ENCODE measurements at places on chromosomes 16 and 17. TPM values are rescaled to one million over a fixed set of nuclear protein-coding genes. Genes with fewer than 3 reads are reported as not detected.

The TMEM100 gene
- total RNA-seq = 25.0 TPM

The LRRC46 gene
- not detected for total RNA-seq

DNA sequence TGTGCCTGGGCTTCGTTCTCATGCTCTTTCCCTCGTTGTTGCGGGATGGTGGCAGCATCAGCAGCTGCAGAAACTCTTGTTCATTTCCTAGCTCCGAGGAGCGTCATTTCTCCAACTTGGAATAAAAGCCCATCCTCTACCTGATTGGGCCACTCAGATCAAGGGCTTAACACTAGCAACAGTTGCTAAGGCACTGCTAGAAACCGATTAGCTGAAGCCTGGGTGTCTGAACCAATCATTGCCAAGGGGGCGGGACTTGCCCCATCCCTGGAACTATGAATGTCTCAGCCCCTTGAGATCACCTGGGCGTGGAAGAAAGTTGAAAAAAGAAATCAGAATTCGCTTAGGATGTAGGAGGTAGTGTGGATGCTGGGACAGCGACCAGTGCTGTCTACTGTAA lies 145.3 kb downstream of the FOXL1 start:
- no peak for DNase-seq

DNA sequence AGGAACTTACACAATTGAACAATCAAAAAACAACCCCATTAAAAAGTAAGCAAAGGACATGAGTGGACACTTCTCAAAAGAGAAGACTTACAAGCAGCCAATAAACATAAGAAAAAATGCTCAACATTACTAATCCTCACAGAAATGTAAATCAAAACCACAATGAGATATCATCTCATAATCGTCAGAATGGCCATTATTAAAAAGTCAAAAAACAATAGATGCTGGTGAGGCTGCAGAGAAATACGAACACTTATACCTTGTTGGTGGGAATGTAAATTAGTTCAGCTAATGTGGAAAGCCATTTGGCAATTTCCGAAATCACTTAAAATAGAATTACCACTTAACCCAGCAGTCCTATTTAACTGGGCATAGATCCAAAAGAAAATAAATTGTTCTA lies 301.9 kb upstream of the KCNJ16 start:
- DNase-seq = no peak

DNA sequence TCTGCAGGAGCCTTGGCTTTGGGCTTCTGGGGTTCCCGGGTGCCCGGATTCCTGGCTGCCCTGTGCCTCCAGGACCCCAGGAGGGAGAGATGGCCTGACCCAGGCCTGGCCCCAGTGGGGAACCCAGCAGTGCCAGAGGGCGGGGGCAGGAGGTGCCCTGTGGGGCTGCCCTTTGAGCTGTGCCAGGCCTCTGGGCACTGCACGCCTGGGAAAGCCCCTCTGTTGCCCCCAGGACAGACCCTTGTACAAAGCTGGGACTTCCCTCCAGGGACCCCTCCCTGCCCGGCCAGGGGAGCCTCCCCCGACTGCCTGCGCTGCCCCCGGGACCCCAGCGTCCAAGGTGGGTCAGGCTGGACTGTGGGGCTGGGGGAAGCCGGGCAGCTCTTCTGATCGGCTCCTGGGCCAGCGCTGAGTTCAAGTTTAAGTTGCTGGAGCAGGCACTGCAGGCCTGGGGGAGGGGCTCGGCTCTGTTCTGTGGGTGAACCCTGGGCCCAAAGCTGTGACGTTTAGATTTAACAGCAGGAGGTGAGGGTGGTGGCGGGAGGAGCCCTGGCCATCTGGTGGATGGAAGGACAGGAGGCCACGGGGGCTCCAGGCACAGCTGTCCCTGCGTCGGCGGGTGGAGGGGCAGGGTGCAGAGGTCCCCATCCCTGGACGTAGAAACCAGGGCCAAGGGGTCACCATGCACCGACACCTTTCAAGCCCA lies 27.6 kb upstream of the C1QTNF8 start:
- no peak for DNase-seq

DNA sequence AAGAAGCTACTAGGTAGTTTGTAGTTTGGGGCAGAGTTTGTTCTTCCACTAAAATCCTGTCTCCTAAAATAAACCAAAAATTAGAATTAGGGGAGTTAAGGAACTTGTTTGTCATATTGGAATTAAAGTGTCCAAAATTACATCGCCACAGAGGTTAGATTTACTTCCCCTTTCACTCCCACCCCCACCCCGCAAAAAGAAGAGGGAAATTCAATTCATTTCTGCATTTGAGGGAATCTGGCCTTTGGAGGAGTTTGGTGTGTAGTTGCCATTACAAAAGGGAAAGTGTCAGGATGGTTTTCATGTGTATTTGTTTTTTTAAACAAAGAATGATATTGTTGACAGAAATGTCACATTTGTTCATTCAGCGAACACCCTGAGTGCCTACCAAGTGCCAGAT lies 5.8 kb downstream of the TMEM97 start:
- DNase-seq = no peak

GRCh38 chr17:63819585-63820537 lies 7.4 kb upstream of the PSMC5 start:
- DNase-seq = no peak

GRCh38 chr17:62062302-62062701 lies 2.8 kb downstream of the MED13 start:
- no peak for DNase-seq

All from sigmoid colon (tissue), 7 donors.